ENCODE measurements at places on chromosomes 11 and 22.

- no peak for DNase-seq
Measured at GRCh38 chr11:76599041-76600013, 71.2 kb downstream of the LRRC32 start.

GRCh38 chr11:122807731-122808477, 30.4 kb upstream of the CRTAM start:
- no peak for DNase-seq

- no peak for DNase-seq
Measured at GRCh38 chr11:25766332-25767015, 565.5 kb upstream of the ANO3 start.

- DNase-seq, result no peak
Measured at GRCh38 chr22:26916236-26916635, 258.8 kb downstream of the MIAT start.

- peak; percentile 33 for DNase-seq
Measured at GRCh38 chr11:124669193-124669592, 4.3 kb downstream of the SIAE start.

- DNase-seq, result no peak
Measured at GRCh38 chr11:64654439-64654838, 63.4 kb downstream of the SLC22A12 start.

GRCh38 chr22:48870436-48870835, 957.2 kb downstream of the BRD1 start:
- no peak for DNase-seq

DNA sequence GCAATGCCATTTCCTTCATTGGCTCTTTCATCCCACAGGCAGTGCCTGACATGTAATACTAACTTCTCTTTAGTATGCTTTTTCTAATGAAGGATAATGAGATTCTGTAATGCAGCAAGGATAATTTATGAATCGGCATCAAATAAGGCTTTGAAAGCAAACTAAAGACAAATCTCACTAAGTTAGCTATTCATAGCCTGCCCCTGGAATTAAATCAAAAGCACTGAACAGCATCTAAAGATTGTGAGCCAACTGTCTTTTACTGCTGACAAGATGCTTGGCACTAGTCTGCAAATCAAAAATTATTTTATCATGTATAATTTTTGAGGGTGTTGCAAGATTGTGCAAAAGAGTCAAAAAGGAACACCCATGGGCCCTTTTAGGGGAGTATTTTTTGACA, 265.0 kb downstream of the CASP12 start:
- no peak for DNase-seq

Measured in MV-4-11 (cell line).